ENCODE measurements at places on chromosomes 5 and 9.

GRCh38 chr9:91207397-91207728 lies 154.4 kb downstream of the AUH start:
- no peak for DNase-seq

- DNase-seq = no peak
These were observed 44.9 kb downstream of the MACROH2A1 start for GRCh38 chr5:135353952-135354721.

- DNase-seq = no peak
These were observed 480.3 kb upstream of the ADAMTS16 start for GRCh38 chr5:4659851-4660250.

- DNase-seq = no peak
These were observed 55.1 kb upstream of the SH3PXD2B start for GRCh38 chr5:172509405-172509781.

GRCh38 chr9:113781896-113782295 lies 94.2 kb upstream of the ZNF618 start:
- DNase-seq = no peak

Data from D721Med (cell line).